ENCODE measurements at places on chromosomes 12 and 14.

- no peak for DNase-seq
Measured at GRCh38 chr12:128537668-128538067, 270.7 kb downstream of the TMEM132C start.

DNA sequence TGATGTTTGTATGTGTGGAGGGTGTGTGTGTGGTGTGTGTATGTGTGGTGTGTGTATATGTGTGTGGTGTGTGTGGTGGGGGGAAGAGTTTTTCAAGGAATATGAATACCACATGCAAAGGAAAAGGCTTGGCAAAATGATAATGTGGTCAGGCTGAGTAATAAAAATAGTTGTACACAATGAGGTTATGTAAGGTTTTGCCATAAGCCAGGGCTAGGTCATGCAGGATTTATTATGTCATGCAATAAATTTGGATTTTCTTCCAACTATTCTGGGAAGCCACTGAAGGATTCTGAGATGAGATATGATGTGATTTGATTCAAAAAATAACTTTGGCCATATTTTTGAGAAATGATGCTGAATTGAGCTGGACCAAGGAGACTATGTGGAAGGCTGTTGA is 1191.6 kb upstream of the SEL1L start:
- DNase-seq, result no peak

GRCh38 chr14:35247777-35248475 is 44.3 kb upstream of the PSMA6 start:
- DNase-seq, result no peak

GRCh38 chr14:92247947-92248346 is 75.0 kb upstream of the SLC24A4 start:
- no peak for DNase-seq

DNA sequence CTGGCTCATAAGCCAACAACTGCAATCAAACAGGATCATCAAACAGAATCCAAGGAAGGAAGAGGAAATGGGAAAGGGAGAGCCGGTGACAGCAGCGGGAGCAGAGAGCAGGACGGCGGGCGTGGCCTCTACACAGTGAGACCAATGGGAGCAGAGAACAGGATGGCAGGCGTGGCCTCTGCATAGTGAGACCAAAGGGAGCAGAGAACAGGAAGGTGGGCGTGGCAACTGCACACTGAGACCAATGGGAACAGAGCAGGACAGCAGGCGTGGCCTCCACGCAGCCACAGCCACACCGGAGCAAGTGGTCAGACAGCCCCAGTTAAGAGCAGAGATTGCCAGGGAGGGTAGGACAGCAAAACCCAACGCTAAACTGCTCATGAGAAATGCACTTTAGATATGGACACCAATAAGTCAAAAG is 16.4 kb downstream of the LRCOL1 start:
- no peak for DNase-seq

DNA sequence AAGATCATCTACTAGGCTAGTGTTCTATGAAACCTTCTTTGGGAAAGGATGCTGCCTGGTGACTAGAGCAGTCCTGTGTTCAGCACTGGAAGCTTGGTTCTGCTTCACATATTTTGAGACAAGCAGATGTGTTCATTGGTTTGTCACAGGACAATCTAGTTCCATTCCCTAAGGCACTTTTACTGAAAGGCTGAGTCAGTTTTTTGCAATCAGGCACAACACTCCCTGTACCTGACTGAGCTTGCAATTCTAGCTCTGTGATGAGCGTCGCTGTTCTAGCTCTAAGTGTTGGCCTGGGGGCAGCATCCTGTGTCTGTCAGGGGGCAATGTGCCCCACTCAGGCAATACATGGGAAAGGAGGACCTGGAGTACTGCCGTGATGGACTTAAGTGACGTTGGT is 144.4 kb downstream of the CAND1 start:
- no peak for DNase-seq

All from CD4-positive, alpha-beta T cell treated with Interleukin-6 at 100 ng/mL for 8 hours (primary cell).